Activated T-cell treated with anti-CD3 and anti-CD28 coated beads, Interleukin-2, amount 50 U/mL, for 48 hours (primary cell): ENCODE measurements at places on chromosomes 6 and 20.

DNA sequence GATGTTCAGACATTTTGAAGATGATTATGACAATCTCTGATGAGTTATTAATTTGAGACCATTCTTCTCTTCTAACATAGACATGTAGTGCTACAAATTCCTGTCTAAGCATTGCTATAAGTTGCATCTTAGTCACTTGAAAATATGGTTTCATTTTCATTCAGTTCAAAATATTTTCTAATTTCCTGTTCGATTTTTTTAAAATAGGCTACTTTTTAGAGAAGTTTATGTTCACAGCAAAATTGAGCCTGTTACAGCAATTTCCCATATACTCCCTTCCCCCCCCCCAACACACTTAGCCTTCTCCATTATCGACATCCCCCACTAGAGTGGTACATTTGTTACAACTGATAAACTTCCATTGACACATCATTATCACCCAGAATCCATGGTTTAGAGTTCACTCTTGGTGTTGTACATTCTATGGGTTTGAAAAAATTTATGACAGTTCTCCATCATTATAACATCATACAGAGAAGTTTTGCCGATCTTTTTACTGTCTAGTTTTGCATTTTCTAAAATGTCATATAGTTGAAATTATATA lies 31.2 kb downstream of the PLAGL1 start:
- no peak for DNase-seq

DNA sequence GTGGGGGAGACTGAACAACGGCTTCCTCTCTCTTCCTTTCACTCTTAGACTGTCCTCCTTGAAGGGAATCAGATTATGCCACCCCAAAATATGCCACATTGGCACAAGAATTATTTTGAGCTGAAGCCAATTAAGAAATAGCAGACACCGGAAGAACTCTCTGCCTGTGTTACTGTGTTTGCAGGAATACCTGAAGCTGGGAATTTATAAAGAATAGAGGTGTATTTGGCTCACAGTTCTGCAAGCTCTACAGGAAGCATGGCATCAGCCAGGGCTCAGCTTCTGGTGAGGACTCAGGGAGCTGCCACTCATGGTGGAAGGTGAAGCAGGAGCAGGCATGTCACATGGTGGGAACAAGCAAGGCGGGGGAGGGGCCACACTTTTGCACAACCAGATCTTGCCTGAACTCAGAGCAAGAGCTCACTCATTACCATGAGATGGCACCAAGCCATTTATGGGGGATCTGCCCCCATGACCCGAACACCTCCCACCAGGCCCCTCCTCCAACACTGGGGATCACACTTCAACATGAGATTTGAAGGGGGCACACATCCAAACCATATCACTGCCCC lies 46.0 kb downstream of the PCNA start:
- no peak for DNase-seq

GRCh38 chr20:32742322-32743236 lies 688 bp downstream of the COMMD7 start:
- peak; percentile 51 for DNase-seq

DNA sequence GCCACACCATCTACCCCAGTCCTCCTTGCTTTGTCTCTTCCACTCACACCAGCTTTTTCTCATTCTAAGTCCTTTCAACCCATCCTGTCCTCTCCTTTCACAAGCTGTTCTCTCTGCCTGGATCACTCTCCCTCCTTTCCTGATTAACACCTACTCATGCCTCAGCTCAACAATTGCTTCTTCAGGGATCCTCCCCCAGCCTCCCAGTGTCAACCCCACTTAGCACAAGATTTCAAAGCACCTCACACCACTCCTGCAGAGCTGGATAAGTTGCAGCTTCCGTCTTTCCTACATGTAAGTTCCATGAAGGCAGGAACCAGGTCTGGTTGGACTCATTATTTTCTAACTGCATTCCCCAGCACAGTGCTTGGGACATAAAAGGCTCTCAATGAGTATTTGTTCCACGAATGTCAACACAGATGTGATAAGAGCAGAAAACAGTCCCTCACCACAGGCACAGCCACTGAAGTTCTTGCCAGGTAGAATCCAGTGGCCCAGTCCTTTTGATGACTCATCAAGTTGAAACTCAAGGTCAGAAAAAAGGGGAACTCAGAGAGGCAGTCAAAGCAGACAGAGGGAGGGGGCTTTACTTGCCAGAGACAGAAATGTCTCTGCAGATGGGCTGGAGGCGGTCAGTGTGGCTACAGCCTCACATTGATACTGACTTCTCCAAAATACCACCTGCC lies 193.4 kb upstream of the PRDM1 start:
- no peak for DNase-seq

DNA sequence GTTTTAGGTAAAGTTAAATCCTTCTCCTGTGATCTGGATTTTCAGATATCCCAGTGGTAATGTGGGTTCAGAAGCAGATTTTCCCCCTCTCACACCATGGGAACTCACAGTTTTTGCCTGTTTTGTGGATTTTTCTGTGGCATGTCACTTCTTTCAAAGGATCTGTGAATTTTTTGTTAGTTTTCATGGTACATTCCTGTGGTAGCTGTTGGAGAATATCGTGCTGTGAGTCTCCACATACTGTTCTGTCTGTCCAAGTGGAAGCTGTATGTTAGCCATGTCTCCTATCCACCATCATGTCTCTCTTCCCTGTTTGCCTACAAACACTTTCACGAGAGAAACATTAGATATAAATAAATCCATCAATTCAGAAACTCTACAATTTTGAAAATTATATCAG lies 378.7 kb upstream of the ADGRB3 start:
- DNase-seq: no peak
